ENCODE measurements at places on chromosomes 6 and 20. TPM values are rescaled to one million over a fixed set of nuclear protein-coding genes. Genes with fewer than 3 reads are reported as not detected.

GRCh38 chr6:21734204-21734603 is 140.7 kb downstream of the SOX4 start:
- no peak for DNase-seq

- no peak for DNase-seq
These were observed 93.9 kb upstream of the HEY2 start for GRCh38 chr6:125655511-125655910.

FRK gene
- total RNA-seq: 3.1 TPM

GRCh38 chr6:157219201-157220200 is 103.8 kb downstream of the TMEM242 start:
- no peak for DNase-seq

GRCh38 chr6:97198046-97198565 is 84.9 kb downstream of the MMS22L start:
- no peak for DNase-seq

DNA sequence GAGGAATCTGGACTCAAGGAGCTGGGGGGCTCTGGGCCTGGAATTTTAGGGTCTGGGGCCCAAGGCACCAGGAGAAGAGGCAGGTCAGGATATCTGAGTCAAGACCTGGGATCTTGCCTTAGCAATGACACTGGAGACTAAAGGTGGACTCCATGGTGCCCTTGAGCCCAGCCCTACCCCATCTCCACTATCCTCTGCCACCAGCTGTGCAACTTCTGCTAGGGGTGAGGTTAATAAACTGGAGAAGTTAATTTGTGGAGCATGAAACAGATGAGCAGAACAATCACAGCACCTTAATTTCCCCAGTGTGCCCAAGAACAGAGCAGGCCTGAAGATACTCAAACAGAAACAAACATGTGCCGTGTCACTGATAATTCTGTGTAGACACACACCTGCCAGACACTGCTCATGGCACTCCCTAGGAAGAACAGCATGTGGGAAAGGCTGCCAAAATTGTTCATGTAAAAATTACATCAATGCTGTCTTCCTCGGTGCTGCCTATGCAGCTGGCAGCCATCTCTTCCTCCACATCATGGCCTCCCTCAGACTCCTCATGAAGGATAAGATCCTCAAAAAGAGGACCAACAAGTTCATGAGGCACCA is 3.2 kb downstream of the HLA-DPB1 start:
- no peak for DNase-seq

DNA sequence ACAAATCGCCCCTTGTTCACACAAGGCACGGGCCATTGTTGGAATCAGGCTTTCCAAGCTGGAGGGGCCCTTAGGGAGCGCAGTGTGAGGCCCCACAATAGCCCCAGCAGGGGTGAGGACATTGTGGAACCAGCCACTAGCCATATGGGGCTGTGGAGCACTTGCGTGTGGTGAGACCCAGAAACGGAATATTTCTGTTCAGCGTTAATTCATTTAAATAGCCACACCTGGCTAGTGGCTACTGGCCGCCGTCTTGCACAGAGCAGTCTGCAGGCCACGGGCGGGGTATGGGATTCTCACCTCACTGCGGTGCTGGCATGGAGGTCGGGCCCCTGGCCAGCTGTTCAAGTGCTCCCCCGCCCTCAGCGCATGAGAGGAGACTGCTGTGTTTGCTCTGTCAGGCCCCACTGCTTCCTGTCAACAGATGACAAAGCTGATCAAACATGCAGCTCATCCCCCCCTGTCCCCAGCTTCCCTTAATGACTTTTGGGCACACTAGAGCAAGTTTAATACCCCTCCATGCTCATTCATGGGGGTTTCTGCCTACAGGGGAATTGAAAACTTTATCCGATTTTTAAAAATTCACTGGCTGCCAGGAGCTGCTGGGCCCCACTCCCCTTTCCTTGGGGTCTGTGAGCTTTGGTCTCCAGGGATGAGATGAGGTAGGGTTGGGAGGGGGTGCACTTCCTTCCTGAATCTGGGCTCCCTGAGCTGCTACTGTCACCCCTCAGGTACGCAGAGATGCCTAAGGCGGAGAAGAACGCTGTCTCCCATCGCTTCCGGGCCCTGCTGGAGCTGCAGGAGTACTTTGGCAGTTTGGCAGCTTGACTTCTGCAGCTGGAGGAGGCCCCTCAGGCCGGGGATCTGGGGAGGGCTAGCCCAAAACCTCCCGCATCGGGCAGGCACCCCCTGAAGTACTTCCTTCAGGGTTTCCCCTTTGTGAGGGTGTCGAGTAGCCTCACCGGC is 13.6 kb downstream of the ITPA start:
- DNase-seq: no peak

- DNase-seq: no peak
These were observed 391.8 kb downstream of the CDH4 start for GRCh38 chr20:61643656-61644377.

ARG1 gene
- total RNA-seq: 124 TPM

DNA sequence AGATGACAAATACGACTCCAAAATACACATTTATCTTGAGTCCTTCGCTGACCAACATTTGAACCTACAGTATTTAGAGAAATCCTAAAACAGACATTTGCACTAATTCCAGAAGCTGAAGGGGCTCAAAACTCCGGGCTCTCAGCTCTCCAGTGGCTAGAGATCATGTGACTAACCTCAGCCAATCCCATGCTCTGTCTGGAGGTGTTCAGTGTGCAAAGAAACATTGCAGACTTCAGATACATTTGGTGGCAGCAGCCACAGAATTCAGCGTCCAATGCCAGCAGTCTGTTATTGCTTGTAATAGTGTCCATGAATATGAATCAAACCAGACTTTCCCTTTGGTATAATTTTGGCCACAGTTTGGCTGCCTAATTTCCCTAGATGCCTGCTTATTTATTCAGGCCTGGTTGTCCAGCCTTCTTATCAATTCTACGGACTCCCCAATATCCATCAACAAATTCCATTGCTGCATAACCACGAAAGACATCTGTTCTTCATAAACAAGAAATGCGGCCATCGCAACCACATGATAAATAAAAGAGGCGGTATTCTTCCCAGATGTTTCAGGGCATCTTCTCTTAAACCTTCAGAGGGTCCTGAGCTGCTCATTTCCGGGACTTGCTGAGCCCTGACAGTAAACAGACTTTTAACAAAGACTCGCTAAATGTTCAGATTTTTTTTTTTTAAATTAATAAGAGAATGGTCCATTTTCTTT is 14.5 kb upstream of the CYP24A1 start:
- DNase-seq: no peak

Measured in suprapubic skin (tissue), 4 donors.